LHCN-M2 (cell line): ENCODE measurements at places on chromosomes 7 and 10. TPM values are rescaled to one million over a fixed set of nuclear protein-coding genes. Genes with fewer than 3 reads are reported as not detected.

The NHLRC2 gene
- 18.5 and 19.2 TPM in 2 replicates for total RNA-seq

The CNPY1 gene
- not detected in 2 replicates for total RNA-seq

The MPP7 gene
- total RNA-seq = 2.3 and 3.2 TPM in 2 replicates

The HIBADH gene
- 91.4 and 99.7 TPM in 2 replicates for total RNA-seq

The MYOZ1 gene
- not detected in 2 replicates for total RNA-seq

The OR6B1 gene
- not detected in 2 replicates for total RNA-seq

The SPDYE6 gene
- total RNA-seq = not detected in 2 replicates

The CYP26A1 gene
- total RNA-seq = 0.11 TPM in 1 of 2 replicates, not detected in the other

The SYCE1 gene
- total RNA-seq = not detected in 2 replicates

The ZNF117 gene
- total RNA-seq = 8.4 and 9.9 TPM in 2 replicates

The CYP3A4 gene
- total RNA-seq = 0.13 TPM in 1 of 2 replicates, not detected in the other

The C10orf67 gene
- total RNA-seq = 0.11 and 0.19 TPM in 2 replicates

The UNCX gene
- total RNA-seq = not detected in 2 replicates

The CCDC136 gene
- 3.2 and 5.3 TPM in 2 replicates for total RNA-seq

The GIMAP1 gene
- not detected in 2 replicates for total RNA-seq

The IL6 gene
- total RNA-seq = 1.7 TPM in 1 of 2 replicates, not detected in the other

The TBATA gene
- total RNA-seq = not detected in 2 replicates

The TNKS2 gene
- total RNA-seq = 27.5 and 30.6 TPM in 2 replicates

The TEX47 gene
- total RNA-seq = not detected in 2 replicates

The ACSL5 gene
- 0.29 and 0.71 TPM in 2 replicates for total RNA-seq

The ATRNL1 gene
- total RNA-seq = 13.0 and 13.1 TPM in 2 replicates

The PTPRN2 gene
- total RNA-seq = 0.11 TPM in 1 of 2 replicates, not detected in the other

The SORBS1 gene
- 3.7 and 6.5 TPM in 2 replicates for total RNA-seq

The STEAP1B gene
- not detected in 2 replicates for total RNA-seq

The CYP17A1 gene
- not detected in 2 replicates for total RNA-seq

The BAIAP2L1 gene
- total RNA-seq = 2.9 TPM in 2 replicates

The TPST1 gene
- 53.6 and 68.8 TPM in 2 replicates for total RNA-seq

The TRIP6 gene
- total RNA-seq = 224 and 232 TPM in 2 replicates

The ADRB1 gene
- total RNA-seq = 0.11 and 0.13 TPM in 2 replicates

The SPDYE11 gene
- total RNA-seq = not detected in 2 replicates

The TMEM225B gene
- not detected in 2 replicates for total RNA-seq

The SHTN1 gene
- 2.7 and 3.7 TPM in 2 replicates for total RNA-seq

The LRWD1 gene
- total RNA-seq = 58.7 and 79.6 TPM in 2 replicates

The SLC18A2 gene
- not detected in 2 replicates for total RNA-seq

The NME8 gene
- total RNA-seq = not detected in 2 replicates

The GAD2 gene
- total RNA-seq = not detected in 2 replicates

The MRLN gene
- not detected in 2 replicates for total RNA-seq

The SLC25A28 gene
- 15.9 and 16.0 TPM in 2 replicates for total RNA-seq

The EBF3 gene
- total RNA-seq = 41.7 and 45.2 TPM in 2 replicates

The ADRA2A gene
- total RNA-seq = 0.13 and 0.34 TPM in 2 replicates

The LZTS2 gene
- 161 and 176 TPM in 2 replicates for total RNA-seq

The ZNF138 gene
- 9.1 and 11.3 TPM in 2 replicates for total RNA-seq

The GFRA1 gene
- 2.1 and 3.2 TPM in 2 replicates for total RNA-seq

The GOLGA7B gene
- 0.06 TPM in 1 of 2 replicates, not detected in the other for total RNA-seq

The LUC7L2 gene
- total RNA-seq = 78.5 and 86.4 TPM in 2 replicates

The SLC18A3 gene
- total RNA-seq = not detected in 2 replicates

The SPDYE8 gene
- total RNA-seq = not detected in 2 replicates

The NUTM2B gene
- total RNA-seq = 0.34 and 0.58 TPM in 2 replicates

The PRRT4 gene
- 0.80 TPM in 1 of 2 replicates, not detected in the other for total RNA-seq

The VPS37D gene
- total RNA-seq = 6.1 and 6.9 TPM in 2 replicates

The CFAP43 gene
- total RNA-seq = 0.06 TPM in 1 of 2 replicates, not detected in the other
